ENCODE measurements at places on chromosomes 5 and 9.

DNA sequence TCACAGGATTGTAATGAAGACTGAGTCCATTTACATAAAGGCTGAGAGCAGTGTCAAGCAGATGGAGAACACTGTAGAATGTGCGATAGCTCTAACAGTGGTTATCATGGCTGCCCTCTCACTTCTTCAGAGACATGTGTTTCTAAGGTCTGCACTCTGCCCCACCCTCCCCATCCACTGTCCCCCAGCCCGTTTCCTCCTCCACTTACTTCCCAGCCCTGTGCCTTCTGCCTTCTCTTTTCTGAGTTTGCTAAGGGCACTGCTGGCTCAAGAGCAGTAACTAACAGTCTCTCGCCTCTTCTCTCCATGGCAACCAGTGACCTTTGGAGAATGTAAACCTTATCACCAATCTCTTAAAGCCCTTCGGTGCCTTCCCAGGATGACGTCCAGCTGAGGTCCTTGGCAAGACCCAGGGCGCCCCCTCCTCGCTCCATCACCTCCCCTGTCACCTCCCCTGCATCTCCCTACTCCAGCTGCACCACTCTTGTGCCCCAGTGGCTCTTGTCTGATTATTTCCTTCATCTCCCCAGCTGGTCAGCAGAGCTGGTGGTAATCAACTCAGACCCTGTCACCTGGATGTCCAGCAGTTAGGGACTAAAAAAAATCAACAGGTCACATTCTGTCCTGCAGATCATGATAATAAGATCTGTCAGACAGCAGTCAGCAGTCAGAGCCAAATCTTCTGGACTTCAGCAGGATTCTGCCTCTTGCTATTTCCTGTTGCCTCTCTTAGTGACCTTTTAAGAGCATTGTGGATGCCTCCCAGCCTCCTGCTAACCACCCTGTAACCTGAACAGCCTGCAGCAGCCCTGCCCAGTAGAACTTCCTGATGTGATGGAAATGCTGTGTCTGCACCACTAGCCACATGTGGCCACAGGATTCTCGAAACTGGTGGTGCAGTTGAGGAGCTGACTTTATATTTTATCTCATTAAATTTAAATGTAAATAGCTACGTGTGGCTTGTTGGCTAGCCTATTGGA lies 9.0 kb downstream of the FXN start:
- peak; percentile 52 for DNase-seq

DNA sequence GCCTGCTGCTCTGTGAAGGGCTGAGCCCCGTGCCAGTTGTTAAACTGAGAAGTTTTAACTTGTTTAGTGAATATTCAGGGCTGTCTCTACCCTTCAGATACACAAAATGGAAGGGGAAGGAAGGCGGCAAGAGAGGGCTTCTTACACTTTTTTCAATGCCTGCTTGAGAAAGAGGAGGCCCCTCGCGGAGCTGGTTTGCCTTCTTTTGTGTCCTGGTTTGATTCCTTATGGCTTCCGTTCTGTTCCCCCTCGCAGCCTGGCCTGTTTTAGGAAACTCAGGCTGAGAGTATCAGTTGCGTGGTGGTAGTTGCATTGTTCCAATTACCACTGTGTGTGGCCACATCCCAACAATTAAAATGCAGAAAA lies 1.0 kb downstream of the FAM53C start:
- DNase-seq, result peak; percentile 70

DNA sequence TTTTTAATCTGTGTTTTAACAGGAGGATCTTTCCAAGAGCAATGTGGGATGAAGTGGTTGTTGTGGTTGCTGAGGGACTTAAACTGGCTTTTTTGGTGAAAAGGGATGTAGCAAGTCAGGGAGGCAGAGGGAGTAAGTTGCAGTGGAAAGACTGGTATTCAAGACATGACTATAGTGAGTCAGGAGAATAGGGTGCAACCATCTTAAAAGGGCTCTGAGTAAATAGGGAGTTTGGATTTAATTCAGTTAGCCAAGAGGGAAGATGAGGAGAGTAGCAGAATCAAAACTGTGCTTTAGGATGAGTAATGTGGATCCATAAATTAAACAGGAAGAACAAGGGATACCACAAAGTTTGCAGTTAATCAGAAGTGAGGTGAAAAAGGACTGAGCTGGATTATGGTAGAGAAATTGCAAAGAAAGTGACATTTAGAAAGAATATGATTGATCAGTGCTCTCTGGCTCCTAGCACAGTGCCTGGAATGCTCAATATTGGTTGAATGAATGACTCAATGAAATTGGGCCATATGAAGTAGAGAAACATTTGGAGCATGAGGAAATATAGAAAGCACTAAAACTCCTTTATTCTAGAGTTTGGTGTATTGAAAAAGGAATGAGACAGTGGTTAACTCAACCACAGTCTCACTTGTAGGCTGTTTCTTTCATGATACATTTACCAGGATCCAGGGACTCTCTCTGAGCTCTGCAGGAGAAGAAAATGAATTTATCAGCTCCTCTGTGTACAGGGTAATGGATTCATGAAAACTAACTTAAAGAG lies 5.1 kb downstream of the POLR3G start:
- DNase-seq, result no peak

DNA sequence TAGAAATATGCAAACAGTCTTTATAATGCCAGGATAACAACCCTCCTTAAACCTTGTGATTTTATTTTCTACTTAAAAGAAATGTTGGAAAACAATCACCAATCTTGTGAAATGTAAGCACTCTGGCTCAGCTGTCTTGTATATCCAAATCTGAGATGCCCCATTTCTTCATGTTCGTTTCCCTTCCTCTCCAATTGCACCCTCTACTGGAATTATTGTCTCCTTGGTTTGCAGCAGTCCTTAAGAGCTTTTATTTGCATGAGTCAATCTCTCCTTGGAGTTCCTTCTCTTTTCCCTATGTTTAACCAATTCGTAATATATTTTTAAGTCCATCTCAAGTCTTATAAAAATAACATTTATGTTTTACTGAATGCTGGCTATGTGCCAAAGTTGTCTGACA lies 362.0 kb upstream of the CDH10 start:
- DNase-seq, result peak; percentile 50

DNA sequence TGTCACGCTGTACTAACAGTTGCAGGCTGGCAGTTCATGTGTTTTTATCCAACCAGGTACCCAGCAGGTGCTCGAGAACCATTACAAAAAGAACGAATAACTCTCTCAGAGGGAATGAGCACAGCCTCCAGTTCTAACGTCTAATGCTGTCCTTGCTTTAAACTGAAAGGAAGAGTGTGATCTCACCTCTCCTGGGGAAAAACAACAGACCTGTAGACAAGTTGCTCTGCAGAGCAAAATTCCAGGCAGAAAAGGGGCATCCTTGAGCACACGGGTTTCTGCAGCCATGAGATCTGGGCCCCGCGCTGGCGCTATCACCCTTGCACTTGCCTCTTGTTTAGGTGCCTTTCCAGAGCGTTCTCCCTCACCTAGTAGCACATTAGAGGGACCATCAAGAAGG lies 92.5 kb upstream of the DNAH5 start:
- DNase-seq, result no peak

DNA sequence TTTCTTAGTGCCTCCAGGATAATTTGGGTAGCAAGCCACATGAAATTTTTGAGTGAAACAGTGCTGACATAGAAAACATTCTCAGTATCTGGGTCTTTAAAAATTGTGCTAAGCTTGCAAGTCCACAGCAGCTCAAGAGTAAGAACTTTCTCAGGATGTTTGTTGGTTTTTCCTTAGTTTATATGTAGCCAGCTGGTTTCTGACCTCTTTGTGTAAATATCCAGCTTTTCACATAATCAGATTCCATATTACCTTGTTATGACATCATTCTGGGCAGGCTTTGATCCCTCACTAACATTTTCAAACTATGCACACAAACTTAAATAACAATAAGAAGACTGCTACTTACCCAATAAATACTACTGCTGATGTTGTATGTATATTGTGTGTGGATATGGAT lies 82.9 kb upstream of the VCAN start:
- DNase-seq, result peak; percentile 81

DNA sequence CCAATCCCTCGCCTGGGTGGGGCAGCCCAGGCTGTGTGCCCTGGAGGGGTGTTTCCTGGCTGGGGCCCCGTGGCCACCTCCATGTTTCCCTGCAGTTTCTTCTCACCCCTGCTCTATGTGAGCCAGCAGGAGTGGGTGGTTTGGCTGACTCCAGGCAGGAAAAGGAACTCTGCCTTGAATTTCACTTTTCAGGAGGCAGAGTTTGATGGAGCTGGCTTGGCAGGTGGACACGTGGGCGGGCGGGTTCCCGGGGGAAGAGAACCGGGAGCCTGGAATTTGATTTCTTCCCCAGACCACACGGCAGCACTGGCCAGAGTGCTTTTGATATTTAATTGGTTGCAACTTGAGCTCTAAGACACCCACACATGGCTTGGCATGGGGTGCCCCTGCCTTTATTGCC lies 119.8 kb upstream of the PANK3 start:
- DNase-seq, result no peak

- no peak for DNase-seq
Observed at GRCh38 chr9:73089304-73089985, 62.2 kb upstream of the ANXA1 start.

- DNase-seq, result no peak
Observed at GRCh38 chr5:127993476-127993875, 90.1 kb upstream of the SLC12A2 start.

- no peak for DNase-seq
Observed at GRCh38 chr9:100425758-100426157, 1.2 kb upstream of the MSANTD3 start.

DNA sequence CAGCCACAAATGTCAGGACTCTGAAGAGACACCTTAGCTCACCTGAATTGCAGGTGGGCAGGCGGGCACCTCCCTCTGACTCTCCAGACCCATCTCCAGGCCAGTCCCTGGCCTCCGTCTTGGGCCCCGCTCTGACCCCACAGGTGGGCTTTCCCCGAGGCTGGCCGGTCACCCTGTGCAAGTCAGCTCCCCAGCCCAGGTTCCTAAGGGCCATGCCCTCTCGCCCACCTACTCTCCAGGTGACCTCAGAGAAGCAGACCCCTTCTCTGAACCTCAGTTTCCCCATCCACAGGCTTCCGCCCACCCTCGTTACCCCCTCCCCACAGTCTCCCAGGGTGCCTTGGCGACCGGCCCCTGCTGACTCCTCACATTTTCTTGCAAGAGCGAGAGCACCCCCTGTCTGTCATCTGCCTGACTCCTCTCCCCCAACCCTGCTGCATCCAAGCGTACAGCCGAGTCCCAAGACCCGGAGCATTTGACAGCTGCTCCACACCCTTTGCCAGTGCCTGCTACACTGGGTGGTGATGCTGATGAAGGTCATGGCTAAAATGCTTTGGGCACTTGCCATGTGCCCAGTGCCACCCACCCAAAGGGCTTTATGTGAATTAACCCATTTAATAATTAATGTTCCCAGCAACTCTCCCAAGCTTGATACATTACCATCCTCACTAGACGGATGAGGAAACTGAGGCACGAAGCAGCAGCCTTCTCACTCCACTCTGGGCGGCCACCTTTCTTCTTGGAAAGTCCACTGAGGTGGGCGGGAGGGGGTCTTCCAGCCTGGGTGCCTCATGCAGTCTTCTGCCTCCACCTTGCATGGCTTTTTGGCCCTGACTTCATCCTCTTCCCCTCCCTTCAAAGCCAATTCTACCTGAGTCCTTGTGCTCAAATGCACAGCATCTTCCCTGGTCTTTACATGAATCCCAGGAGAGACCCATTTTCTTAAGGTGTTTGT lies 51.1 kb upstream of the ORM1 start:
- DNase-seq, result peak; percentile 65

DNA sequence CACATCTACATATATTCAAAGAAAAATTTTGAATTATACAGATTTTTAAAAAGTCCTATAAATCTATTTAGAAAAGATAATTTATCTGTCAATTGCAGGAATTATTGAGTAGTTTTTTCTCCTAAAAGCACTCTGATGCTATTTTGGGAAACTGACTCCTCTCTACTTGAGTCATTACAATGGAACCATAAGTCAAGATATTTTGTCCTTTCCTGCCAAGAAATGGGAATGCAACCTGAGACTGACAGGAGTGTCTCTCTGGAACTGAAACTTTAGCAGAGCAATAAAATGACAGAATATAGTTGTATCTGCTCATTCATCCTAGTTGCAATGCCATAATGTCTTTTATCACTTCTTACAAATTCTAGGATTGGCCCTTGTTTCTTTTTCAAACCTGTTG lies 48.6 kb downstream of the CARTPT start:
- no peak for DNase-seq

GRCh38 chr9:100587375-100587774 lies 9.5 kb downstream of the CAVIN4 start:
- no peak for DNase-seq

DNA sequence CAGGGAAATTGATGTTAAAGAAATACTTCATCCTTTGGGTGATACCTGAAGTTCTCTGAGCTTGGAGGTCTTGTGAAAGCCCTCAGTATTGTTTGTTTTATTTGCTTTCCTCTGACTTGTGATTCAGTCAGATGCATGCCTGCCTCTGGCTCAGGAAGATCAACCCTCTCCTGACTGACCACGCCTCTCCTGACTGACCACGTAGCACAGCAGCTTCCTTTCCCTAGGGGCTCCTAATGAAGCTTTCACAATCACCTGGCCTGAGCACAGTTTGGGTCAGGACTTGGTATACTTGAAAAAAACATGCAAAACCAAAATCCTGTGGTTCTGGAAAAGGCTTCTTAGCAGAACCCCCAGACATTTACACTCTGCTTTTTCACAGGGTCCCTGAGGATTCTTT lies 3.8 kb downstream of the TGFBI start:
- DNase-seq, result no peak

- DNase-seq, result no peak
Observed at GRCh38 chr9:69502671-69503301, 169.4 kb downstream of the APBA1 start.

GRCh38 chr9:121738968-121739367 lies 87.5 kb downstream of the DAB2IP start:
- DNase-seq, result peak; percentile 37

DNA sequence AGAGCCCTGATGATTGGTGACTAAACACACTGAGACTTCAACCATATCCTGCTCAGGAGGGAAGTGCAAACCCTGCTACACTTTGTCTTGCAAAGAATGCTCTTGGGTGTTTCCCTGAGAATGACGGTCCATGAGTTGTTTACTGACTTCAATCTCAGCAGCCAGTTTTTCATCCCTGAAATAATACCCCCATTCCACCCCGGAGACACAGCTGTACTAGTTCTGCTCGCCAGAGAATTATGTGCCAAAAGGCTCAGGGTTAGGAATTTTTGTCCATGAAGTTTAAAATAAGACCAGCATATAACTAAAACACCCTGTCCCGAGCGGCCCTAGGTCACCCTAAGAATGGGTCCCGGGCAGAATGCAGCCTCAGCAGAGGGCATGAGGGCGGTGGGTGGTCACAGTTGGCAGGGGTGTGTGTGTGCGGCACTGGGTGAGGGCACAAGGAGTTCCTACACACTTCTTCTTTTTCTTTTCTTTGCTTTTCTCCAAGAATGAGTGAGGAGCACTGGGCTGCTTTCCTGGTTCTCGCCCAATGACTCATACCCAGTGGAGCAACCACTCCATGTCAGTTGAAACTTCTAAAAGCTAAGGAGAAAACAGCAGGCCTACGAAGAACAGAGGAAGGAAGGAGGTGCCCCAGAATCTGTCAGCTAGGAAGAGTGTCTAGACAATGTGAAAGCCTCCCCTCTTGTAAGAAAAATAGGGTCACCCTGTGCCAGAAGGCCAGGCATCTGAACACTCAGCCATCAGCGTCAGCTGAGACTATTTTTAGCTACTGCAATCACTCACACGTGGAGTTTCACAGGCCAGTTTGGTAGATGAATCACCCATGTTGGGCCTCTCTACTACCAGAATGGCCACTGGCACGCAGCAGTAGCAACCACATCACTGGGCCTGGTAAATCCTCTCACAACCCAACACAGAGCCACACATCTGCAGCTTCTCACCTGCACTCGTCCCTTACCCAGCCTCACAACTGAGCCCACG lies 105.9 kb downstream of the DPYSL3 start:
- DNase-seq, result peak; percentile 22

GRCh38 chr5:141527426-141527825 lies 38.5 kb downstream of the PCDHGC5 start:
- no peak for DNase-seq

- DNase-seq, result no peak
Observed at GRCh38 chr5:1431021-1431811, 14.0 kb downstream of the SLC6A3 start.

All from lung (tissue), 17 donors.